ENCODE measurements at places on chromosomes 3 and 15. TPM values are rescaled to one million over a fixed set of nuclear protein-coding genes. Genes with fewer than 3 reads are reported as not detected.

- peak; percentile 53 for DNase-seq
Measured at GRCh38 chr3:55623786-55624185, 136.7 kb upstream of the WNT5A start.

DNA sequence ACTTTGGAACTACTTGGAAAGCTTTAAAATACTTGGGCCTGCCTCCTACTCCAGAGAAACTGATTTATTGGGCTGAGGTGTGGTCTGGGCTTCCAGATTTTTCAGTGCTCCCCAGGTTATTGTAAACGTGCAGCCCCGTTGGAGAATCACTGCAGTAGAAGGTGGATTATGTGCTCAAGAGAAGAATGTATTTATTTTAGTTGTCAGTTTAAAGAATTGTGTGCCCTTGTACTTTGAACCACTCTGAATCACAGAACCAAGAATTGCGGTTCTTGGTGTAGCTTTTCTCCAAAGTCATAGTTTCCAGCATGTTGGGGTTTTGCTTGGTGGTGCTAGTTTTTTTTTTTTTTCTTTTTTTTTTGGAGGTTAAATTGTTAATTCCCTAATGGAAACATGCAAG is 1.6 kb downstream of the TATDN2 start:
- DNase-seq = no peak

Gene KBTBD8
- 1.5 TPM for polyA plus RNA-seq

DNA sequence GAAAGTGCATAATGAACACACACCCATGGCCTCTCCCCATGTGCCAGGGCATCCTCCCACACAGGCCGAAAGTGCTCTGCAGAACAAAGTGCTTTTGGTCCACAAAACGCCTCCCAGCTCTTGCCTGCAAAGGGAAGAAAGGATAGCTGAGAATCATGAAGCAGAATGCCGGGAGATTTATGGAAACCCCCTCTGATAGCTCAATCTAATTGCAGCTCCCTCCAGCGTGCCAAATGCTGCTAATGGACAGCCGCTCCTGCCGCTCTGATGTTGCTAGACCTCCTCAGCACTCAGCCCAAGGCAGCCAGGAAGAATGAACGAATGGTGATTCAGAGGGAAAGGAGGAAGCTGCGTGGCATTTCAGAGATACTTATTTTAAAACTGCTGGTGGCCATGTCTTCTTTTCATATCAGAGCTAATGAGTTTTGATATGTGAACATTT is 145.3 kb downstream of the TJP1 start:
- peak; percentile 34 for DNase-seq

GRCh38 chr3:126451511-126451910 is 24.2 kb downstream of the ZXDC start:
- no peak for DNase-seq

- no peak for DNase-seq
Measured at GRCh38 chr3:176816937-176817336, 380.3 kb downstream of the TBL1XR1 start.

- DNase-seq = no peak
Measured at GRCh38 chr3:38599886-38600285, 49.6 kb downstream of the SCN5A start.

DNA sequence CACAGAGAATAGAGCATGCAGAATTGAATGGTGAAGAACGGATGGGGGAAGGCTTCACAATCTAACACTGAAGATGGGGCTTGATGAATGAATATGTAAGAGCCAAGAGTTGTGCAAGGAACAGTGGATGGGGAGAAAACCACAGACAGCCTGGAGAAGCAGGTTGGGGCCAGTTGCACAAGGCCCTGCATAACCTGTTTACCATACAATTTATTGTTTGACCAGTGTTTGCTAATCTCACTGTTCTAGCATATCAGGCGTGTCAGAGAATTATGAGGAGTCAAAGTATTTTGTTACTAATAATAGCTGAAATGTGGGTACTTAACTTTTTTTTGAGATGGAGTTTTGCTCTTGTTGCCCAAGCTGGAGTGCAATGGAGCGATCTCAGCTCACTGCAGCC is 36.4 kb downstream of the LINS1 start:
- DNase-seq = peak; percentile 64

Gene OCA2
- not detected for polyA plus RNA-seq

Gene MAGEL2
- not detected for polyA plus RNA-seq

DNA sequence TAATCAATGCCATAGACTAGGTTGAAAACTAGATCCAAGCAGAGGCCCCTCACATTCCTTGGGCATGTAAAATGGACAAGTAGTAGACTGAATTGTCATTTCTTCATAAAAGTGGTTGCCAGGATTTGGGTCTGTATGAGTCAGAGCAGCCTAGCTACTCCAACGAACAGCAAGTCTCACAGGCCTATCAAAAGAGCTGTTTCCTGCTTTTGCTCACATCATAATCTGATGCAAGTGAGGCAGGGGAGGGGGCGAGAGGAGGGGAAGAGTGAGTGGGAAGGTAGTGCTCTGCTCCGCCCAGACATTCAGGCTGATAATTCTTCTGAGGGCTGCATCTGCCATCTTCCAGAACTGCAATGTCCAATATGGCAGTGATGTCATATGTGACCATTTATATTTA is 228.9 kb upstream of the PRICKLE2 start:
- no peak for DNase-seq

Gene RHO
- not detected for polyA plus RNA-seq

Gene BCHE
- not detected for polyA plus RNA-seq

GRCh38 chr3:112134335-112135124 is 1.5 kb upstream of the GCSAM start:
- peak; percentile 33 for DNase-seq

DNA sequence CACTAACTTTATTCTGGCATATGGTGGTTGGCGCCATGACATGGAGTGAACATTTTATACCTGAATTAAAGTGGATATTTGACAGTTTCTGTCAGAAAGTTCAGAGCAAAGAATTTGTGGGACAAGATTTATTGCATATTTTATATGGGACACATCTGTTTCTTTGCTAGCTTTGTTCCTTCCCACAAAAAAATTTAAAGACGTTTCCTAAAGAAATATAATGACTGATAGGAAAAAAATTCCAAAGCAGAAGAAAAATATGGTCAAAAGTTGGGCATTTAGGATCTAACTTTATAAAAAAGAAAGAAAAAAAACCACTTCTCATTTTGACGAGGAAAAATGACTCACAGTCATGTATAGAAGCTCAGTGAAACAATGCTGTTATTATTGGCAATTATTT is 101.6 kb downstream of the GREM1 start:
- no peak for DNase-seq

- DNase-seq = no peak
Measured at GRCh38 chr15:88954431-88955277, 41.5 kb upstream of the MFGE8 start.

GRCh38 chr3:129625072-129625874 is 18.8 kb upstream of the PLXND1 start:
- no peak for DNase-seq

GRCh38 chr3:70531063-70531657 is 218.7 kb upstream of the MDFIC2 start:
- DNase-seq = peak; percentile 3

DNA sequence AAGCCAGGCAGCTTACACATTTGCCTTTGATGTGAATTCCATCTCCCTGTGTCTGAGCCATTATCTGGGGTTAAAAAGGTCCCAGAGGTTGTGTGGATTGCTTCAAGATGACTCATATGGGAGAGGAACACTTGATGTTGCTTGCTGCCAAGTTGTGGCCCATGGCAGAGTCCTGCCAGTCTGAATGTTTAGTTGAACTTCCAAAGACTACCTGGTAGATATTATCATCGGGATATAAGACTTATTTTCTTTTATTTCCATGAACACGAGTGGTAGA is 85.6 kb downstream of the TJP1 start:
- DNase-seq = peak; percentile 87

GRCh38 chr3:120274739-120275167 is 10.3 kb downstream of the GPR156 start:
- DNase-seq = no peak

GRCh38 chr3:114143817-114144216 is 35.0 kb downstream of the DRD3 start:
- DNase-seq = no peak

- DNase-seq = peak; percentile 40
Measured at GRCh38 chr3:78970656-78971055, 797.1 kb downstream of the ROBO1 start.

Gene GPR62
- not detected for polyA plus RNA-seq

Gene BFSP2
- not detected for polyA plus RNA-seq

Gene DAPK2
- 0.80 TPM for polyA plus RNA-seq

Gene AAGAB
- 44.5 TPM for polyA plus RNA-seq

GRCh38 chr3:138297059-138297607 is 32.5 kb downstream of the NME9 start:
- DNase-seq = no peak

GRCh38 chr15:45456212-45457106 is 66.1 kb downstream of the SLC30A4 start:
- DNase-seq = peak; percentile 99

Measured in mammary epithelial cell (primary cell).